ENCODE measurements at places on chromosomes 1 and 21.

- no peak for DNase-seq
Measured at GRCh38 chr1:110434946-110435345, 16.0 kb upstream of the PROK1 start.

GRCh38 chr1:91505086-91505485 is 4.4 kb downstream of the CDC7 start:
- DNase-seq: no peak

DNA sequence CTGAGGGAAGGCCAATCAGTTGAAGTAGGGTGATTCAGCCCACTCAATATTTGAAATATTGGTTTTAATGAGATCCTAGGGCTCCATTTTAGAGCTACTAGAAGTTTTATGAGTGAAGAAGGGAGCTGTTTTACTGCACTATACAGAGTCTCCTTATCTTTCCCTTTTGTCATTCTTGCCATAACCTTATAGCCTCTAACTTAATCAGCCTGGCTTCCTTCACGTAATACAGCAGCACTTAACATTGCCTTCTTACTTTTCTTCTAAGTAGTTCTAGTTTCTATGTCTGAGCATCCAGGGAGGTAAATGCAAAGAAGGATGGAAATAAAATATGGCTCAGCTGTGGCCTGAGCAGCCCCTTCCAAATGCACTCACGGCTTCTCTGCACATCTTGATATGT is 299.3 kb downstream of the KIF26B start:
- DNase-seq: no peak

DNA sequence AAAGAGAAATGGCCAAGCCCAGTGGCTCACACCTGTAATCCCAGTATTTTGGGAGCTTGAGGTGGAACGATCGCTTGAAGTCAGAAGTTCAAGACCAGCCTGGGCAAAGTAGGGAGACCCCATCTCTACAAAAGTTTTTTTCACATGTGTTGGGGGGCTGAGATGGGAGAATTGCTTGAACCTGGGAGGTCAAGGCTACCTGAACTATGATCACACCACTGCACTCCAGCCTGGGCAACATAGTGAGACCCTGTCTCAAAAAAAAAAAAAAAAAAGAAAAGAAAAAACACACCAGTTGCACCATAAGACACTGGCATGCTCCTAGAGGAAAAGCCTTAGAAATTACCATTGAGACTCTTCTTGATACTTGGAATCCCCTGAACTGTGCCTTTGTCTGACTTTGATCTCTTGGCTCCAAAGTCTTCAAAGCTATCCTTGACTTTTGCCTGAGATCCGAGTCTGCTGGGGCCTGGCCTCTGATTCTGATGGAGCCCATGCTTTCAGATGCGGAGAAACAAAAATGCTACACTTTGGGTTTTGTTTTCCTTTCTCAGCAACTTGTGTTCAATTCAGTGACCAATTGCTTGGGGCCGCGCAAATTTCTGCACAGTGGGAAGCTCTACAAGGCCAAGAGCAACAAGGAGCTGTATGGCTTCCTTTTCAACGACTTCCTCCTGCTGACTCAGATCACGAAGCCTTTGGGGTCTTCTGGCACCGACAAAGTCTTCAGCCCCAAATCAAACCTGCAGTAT is 33.7 kb downstream of the ATP5PO start:
- no peak for DNase-seq

DNA sequence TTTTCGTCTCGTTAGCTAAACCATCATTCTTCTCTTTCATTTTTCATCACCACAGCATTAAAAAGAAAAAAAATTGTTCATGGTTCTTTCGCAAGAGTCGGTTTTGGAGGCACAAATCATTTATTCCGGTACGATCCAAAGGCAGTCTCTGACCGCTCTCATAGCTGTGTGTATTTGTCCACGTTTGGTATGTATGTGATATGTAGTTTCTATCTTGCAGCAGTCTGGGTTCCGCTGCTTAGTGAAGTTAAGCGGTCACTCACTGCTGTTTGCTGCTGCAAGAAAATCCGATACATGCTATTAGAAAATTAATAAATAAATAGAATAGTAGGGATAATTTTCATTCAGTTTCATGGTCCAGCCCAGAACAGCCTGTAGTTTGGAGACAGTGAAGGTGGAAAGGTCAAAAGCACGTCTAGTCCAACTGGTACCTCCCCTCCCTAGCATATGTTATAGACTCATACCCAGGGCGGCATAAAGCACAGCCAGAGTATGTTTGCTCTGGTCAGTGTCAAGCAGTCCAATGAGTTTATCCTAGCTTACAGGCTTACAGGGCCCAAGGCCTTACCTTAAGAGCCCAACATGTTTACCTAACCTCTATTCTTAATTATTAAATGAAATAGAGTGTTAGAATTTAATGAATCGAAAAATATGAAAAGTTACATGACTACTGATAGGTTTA is 2.5 kb downstream of the FMN2 start:
- DNase-seq: no peak

- no peak for DNase-seq
Measured at GRCh38 chr1:179637211-179637860, 45.7 kb downstream of the TDRD5 start.

DNA sequence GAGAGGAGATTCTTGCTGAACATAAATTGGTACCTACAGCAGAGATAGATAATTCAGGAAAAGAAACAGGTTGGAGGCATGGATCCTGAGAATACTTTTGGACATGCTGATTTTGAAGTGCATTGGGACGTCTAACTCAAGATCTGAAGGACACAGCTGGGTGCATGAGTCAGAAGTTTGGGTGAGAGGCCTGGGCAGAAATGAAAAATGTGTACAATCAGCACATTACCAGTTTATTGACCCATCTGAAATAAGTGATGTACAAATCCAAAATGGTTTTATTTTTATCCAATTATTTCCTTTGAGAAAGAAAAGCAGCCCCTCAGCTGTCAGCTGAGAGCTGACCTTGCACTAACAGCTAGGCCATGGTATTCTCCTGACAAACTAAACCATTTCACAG is 975.2 kb upstream of the B3GALT2 start:
- no peak for DNase-seq

DNA sequence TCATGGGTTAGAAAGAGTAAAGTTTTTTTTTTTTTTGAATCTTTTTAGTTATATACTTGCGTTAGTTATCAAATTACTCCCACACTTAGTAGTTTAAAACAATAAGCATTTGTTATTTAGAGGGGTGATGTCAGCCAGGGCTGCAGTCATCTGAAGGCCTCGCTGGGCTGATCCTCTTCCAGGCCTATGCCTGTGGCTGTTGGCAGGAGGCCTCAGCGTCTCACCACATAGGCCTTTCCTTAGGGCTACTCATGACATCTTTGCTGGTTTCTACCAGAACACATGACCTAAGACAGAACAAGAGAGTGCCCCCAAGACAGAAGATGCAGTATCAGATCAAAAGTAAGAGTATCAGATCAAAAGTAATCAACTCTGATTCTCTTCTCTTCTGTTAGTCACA is 167.4 kb downstream of the HHAT start:
- no peak for DNase-seq

GRCh38 chr1:40782371-40782956 is 1.1 kb upstream of the KCNQ4 start:
- DNase-seq: no peak

DNA sequence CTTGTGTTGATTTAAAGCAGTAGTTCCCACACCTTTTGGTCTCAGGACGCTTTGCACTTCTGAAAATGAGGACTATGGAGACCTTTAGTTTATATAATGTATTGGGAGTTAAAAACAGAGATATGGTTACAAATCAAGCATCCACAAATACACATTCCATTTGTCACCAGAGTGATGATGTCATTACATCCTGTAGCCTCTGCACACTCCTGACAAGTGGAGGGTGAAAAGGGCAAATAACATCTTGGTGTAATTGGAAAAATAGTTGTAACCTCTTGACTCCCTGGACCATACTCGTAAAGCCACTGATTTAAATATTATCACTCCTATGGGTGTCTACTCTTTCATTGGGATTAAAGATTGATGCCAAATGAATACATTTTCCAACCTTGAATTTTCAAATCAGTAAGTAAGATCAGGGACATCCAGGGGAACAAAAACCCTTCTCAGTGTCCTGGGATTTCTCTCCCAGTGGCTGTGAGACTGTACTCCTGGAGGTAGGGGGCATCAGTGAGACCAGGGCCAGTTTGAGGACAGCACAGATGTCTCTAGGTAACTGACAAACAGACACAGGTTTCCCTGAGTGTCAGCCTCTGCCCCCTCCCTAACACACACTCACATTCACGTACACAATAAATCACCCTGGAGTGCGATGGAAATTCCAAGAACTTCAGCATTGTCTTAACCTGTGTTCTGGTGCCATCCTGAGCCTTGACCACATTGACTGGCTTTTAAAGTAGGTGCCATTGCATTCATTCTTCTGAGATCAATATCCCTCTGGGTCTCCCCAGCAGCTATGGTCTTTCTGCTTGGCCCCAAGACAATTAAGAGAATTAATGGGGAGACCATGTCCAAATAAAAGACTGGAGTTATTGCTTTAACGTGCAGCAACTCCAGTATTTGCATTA is 63.0 kb downstream of the NR5A2 start:
- DNase-seq: no peak

DNA sequence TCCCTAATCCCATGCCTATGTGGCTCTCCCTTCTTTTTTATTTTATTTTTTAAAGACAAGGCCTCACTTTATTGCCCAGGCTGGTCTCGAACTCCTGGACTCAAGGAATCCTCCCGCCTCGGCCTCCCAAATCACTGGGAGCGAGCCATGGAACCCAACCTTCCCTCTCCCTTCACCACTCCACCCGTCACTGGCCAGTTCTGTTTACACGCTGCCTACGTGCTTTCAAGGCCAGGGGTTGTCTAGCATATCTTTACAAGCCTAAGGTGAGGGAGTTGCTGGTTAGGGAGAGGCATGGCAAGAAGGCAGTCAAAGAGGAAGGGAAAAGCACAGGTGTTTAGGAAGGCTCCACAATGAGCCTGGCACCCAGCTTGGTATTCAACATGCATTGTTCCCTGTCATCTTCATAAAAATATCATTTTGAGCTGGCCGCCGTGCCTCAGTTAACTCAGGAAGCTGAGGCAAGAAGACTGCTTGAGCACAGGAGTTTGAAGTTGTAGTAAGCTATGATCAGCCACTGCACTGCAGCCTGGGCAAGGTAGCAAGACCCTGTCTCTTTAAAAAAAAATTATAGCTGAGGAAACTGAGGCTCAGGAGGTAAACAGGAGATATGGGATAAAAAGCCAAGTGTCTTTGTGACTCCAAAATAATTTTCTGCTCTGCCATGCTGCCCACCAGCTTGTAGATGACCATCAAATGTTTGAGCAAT is 1.1 kb downstream of the RHBDL2 start:
- DNase-seq: no peak

GRCh38 chr1:205775717-205776056 is 405 bp upstream of the RAB29 start:
- no peak for DNase-seq

GRCh38 chr1:184747089-184747955 is 7.3 kb downstream of the EDEM3 start:
- no peak for DNase-seq

- peak; percentile 41 for DNase-seq
Measured at GRCh38 chr1:151058692-151059091, 730 bp downstream of the CDC42SE1 start.

DNA sequence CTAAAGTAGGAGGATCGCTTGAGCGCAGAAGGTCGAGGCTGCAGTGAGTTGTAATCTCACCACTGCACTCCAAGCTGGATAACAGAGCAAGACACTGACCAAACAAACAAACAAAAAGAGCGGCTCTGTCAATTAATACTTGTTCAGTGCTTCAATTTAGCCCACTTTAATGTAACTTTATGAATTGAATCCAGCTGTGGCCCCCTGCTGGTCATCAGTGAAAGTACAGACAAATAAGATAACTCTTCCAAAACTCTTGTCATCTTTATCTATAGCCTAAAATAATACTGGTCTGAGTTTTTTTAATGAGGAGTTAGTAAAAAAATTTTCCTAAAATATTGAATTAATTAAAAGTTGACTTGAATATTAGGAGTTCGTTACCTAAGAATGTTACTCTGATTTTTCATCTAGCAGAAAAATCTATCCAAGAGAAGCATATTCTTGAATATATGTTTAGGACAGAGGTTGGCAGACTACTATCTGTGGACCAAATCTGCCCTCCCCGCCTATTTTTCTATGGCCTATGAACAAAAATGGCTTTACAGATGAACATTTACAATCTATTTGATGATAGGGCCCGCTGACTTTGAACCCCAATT is 26.1 kb downstream of the ATP5PF start:
- peak; percentile 15 for DNase-seq

DNA sequence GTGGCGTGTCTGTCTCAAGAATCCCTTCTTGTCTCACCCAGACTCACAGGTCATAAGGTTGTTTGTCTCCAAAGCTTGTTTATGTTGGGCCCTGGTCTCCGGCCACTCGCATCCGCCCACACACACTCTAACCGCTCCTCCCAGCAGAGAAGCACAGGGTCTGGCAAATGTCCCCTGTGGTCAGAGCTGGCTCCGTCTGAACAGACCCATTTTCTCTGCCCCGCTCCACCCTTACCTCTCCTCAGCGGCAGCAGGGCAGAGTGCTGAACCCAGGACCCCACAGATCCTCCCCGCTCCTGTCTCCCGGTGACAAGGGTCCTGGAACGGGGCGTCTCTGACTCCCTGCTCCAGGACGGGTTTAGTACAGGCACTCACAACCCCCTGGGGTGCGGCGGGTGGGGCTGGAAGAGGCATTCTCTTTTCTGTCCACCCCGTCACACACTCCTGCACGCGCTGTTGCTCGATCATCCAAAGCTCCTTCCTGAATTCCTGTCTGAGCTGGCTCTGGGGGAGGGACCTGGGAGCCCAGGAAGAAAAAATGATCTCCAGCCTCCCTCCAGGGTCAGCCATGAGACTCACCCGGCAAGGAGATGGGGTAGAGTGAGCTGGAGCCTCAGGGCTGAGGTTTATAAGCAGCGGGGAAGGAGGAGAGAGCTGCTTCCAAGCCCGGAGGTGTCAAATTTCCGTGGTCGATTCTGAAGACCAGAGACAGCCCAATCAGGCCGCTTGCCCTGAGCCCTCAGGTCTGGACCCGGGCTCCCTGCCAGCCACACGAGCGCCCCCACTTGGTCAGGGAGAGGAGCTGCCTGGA is at the start of gene S100A13:
TSS of gene S100A13 (minus strand) at position 602 of the 811 bp plus-strand sequence. CDS start 1,033 bp downstream, outside the sequence.
- DNase-seq: peak; percentile 90

DNA sequence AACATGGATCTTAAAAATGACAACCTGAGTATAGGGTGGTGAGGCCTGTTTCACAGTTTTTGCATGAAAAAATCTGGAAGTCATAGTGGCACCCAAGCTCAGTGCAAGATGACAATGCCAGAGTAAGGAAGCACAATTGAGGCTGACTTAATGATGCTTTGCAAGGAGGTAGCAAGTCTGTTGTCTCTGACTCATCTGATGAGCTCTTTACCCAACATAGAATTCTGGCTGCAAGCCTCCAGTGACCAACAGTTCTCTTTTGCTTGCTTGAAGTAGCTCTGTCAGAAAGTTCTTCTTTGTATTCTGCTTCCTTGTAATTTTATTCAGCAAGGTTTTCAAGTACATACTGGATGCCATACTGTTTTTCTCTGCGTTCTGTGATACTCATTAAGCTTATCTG is 117.1 kb downstream of the FOXD2 start:
- DNase-seq: no peak

- no peak for DNase-seq
Measured at GRCh38 chr1:81340239-81340638, 460.5 kb upstream of the ADGRL2 start.

GRCh38 chr1:240652549-240652948 is 40.6 kb upstream of the GREM2 start:
- no peak for DNase-seq
